ENCODE measurements at places on chromosomes 16 and 17.

DNA sequence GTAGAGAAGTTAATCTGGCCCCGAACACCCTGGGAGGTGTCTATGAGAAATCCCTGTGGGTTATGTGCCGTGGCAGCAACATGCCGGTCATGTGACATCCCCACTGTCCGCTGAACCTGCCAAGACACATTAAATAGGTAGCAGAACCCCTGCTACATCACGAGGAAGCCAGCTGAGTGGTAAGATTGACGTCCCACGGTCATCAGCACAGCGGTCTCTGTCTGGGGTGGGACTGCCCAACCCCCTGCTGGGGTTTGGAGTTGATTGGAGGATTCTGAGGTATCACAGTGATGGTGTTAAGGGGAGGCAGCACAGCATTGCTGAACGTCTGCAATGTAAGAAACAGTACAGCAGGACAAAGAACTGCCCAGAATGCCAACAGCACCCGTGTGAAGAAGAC, 2.0 kb downstream of the TMED6 start:
- peak; percentile 49 for DNase-seq

- DNase-seq, result no peak
Measured at GRCh38 chr17:30344283-30345088, 10.6 kb upstream of the TMIGD1 start.

GRCh38 chr17:42120770-42121769, at the start of gene KAT2A:
Gene KAT2A, minus strand, starts transcription at chr17:42121367. Its CDS starts 63 bp downstream, at chr17:42121304.
- DNase-seq, result peak; percentile 93

DNA sequence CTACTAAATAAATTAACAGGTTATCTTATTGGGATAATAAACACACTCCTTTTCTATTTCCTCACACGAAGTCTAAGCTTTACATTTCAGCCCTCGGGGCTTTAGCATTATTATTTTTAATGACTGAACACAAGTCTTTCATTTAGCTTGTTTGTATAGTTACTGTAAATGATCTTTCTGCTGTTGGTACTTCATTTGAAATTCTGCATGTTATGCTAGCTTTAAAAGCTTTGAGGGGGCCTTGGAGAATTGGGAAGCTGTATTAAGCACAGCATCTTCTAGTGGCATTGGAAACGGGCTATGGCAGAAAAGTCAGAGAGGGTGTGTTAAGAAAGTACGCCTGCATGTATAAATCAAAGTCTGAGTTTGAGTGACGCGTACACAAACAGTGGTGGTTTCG, 243.7 kb downstream of the FTO start:
- DNase-seq, result no peak

All from mesenteric fat pad (tissue), 1 donor.